Naive thymus-derived CD4-positive, alpha-beta T cell (primary cell): ENCODE measurements at places on chromosomes 6 and 20. TPM values are rescaled to one million over a fixed set of nuclear protein-coding genes. Genes with fewer than 3 reads are reported as not detected.

HLA-DPB1 gene
- total RNA-seq: 43.3 and 49.4 TPM in 2 replicates

OVOL2 gene
- not detected for total RNA-seq

SLC22A1 gene
- total RNA-seq: not detected

MYCT1 gene
- 1.0 TPM for total RNA-seq

GCNT2 gene
- total RNA-seq: 6.9 and 7.2 TPM in 2 replicates

CALHM4 gene
- not detected for total RNA-seq

LY6G6D gene
- total RNA-seq: not detected

KCNK16 gene
- not detected for total RNA-seq

HLA-DQA1 gene
- 8.5 TPM for total RNA-seq

NOX3 gene
- not detected for total RNA-seq

DNAH8 gene
- 0.03 TPM for total RNA-seq

FAM162B gene
- not detected for total RNA-seq

KIF25 gene
- 0.86 TPM for total RNA-seq

SH3BGRL2 gene
- total RNA-seq: 1.8 TPM

ECT2L gene
- total RNA-seq: not detected

COX4I2 gene
- not detected for total RNA-seq

CSNK2A1 gene
- 90.8 TPM for total RNA-seq

TASP1 gene
- 12.5 TPM for total RNA-seq

ROS1 gene
- total RNA-seq: not detected

RPS6KA2 gene
- 17.1 TPM for total RNA-seq

HDDC2 gene
- total RNA-seq: 46.7 and 55.1 TPM in 2 replicates

FERMT1 gene
- not detected for total RNA-seq

CCDC170 gene
- total RNA-seq: not detected

PI3 gene
- not detected for total RNA-seq
